ENCODE measurements at places on chromosomes 5 and 9.

DNA sequence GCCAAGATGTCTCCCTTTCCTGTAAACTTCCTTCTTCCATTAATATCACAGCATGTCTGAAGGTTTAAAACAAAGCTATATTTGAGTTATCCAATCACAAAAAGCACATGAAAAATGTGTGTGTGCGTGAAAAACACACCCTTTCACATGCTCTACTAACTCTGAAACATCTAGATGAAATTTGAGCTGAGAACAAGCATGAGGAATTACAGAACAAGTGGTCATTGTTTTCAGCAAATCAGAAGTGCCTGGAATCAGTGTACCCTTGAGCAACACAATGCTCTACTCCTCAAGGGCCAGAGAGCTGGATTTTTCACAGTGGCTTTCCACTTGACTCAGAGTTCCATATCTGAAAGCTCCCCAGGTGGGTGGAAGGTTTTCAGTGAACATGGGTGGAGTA lies 255.9 kb downstream of the PSAT1 start:
- no peak for DNase-seq

GRCh38 chr5:169037466-169037865 lies 263.5 kb downstream of the SLIT3 start:
- no peak for DNase-seq

DNA sequence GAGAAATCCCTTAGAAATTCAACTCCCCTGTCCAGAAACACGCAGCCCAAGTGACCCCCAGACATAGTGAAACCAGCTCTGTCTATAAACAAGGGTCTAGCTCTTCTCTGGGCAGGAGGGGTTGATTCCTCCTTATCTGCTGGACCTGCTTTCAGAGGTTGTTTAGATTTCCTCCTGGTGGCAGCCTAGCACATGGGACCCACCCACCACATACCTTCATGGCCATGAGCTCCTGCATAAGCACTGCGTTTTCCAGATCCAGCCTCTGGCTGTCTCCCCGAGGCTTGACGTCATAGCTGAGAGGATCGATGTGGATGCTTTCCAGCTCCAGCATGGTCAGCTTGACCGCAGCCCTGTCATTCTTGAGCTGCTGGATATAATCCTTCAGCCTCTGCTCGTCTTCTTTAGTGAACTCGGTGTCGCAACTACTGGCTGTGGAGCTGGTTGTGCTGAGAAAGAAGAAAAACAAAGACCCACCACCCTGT lies 77.0 kb downstream of the DCP2 start:
- no peak for DNase-seq

GRCh38 chr5:124871303-124871702 lies 124.9 kb upstream of the ZNF608 start:
- no peak for DNase-seq
